ENCODE measurements at places on chromosomes 12 and 14.

DNA sequence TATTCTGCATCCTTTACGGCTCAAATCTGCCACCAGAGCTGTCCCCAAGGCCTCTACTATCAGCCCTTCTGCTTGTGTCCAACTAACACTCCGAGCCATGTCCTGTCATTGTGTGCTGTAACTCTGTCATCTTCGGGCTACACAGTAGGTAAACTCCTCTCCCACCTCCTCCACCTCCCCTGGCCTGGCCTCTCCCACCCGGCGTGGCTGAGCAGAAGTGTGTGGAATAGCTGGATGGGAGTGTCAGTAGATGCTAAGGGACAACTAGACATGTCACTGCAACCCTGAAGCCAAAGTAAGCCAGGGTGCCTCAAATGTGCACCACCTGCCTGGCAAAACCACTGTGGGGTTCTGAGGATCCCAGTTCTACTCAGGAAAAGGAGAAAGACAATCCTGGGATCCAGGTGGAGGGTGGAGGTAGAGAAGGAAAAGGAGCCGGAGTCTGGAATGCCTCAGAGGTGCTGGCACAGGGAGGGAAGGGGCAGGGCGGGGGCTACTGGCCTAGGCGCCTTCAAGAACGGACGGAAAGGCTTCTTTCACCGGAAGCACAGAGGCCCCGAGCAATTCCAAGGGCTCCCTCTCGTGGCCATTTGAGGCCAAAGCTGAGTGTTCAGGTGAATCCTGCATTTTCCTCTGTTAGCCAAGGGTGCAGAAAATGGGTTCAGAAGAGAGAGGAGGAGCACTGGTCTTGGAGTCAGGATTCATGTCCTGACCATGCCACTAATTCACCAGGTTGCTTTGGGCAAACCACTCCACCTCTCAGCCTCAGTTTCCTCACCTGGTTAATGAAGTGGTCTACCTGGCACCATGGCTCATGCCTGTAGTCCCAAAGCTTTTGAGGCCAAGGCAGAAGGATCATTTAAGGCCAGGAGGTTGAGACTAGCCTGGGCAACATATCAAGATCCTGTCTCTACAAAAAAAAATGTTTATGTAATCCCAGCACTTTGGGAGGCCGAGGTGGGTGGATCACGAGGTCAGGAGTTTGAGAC is 20.5 kb upstream of the FAM181A start:
- peak; percentile 68 for DNase-seq

DNA sequence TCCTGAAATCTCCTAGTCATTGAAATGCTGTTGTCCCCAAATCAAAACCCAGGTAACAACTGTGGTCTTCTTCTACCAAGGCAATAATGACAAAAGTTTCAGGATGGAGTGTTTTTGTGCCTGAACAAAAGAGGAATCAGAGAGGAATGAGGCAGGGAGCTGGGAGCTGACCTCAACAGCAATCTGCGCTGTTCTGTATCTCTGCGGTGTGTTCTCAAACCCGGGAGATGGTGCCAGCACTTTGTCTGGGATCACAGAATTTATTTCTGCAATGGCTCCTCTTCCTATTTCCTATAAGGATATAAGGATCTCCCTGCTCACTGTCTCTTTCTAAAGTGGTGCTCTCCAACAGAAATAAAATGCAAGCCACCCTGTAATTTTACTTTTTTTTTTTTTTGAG is 449 bp upstream of the GLT8D2 start:
- DNase-seq: no peak

DNA sequence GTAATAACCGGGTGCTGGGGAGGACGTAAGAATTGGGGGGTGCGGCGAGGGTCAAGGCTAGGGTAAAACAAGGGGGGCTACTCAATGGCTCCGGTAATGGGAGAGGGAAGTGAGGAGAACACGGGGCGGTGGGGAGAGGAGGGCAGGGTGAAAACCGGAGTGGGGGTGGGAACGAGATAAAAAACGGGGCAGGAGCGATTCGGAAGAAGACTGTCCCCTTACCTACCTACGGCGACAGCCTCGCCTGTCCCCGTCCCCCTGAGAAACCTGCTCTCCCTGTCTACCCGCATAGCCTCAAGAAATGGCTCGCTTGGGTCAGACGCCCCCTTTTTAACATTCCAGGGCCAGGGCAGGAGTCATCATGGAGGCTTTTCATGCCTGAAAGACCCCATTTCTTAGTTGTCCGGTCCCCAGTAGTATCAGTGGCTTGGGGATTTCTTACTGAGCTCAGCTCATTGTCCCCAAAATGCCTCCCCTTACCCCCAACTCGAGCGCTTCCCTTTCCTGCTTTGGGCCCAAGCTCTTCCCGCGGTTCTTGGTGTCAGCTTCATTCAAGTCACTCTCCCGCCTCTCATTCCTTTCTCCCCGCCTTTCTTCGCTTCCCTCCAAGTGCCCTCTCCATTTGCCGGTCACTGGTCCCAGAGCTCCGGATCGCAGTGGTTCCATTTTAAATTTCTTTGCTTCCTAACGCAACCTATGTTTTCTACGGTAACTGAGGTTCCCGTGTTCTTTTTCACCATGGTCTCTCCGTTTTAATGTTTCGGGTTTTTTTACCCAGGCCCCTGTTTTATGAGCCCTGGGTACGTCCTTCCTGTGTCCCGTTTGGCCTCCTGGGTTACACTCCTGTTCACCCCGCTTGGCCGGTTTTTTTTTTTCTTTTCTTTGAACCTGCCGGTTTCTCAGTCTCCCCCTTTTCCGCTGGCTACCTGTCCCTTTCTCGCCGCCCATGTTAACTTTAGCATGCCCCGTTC is 1.2 kb upstream of the WSB2 start:
- DNase-seq: peak; percentile 63

DNA sequence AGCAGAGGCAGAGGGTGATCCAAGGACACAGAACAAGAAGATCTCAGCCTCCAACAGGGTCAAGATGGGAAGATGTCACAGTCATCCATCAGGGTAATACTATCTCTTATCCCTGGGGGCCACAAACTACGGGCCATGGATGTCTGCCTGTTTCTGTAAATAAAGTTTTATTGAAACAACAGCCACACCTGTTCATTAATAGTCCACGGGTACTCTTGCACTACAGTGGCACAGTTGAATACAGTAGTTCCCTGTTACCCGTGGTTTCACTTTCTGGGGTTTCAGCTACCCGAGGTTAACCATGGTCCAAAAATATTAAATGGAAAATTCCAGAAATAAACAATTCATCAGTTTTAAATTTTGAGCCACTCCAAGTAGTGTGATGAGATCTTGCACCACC is 65.9 kb downstream of the BCL11B start:
- no peak for DNase-seq

- no peak for DNase-seq
These were observed 2.9 kb downstream of the ARHGDIB start for GRCh38 chr12:14958361-14959125.

DNA sequence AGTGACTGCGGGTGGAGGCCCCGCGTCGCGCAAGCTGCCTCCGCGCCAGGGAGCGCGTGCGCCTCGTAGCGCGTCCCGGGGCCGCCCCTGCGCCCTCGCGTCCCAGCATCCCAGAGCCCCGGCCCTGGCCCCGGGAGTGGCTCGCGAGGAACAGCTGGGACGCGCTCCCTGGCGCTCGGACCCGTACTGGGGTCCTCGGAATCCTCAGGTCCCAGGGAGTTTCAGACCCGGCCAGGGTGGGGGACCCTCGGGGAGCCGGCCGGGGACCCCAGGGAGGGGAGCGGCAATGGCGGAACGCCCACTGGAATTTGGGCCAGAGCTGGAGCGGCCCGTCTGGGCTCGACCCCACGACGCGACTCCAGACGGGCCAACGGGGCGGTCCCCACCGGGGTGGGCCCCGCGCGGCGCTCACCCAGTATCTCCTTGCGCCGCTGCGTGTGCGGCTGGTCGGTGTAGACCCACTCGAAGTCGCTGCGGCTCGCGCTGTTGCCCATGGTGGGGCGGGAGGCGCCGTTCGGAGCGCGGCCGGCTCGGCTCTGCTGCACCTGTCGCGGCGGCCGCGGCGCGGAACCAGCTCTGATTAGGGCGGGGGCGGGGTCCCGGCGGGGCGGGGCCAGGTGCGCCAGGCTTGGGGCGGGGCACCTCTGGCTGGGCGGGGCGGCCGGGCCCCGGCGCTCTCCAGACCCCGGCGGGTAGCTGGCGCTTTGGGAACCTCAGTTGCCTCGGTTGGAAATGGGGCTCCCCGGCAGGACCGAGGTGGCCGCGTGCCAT is at the start of gene DEGS2:
DEGS2 (minus strand) TSS at position 552 of the 771 bp plus-strand sequence; CDS start at position 494, 58 bp downstream.
- peak; percentile 94 for DNase-seq
